ENCODE measurements at places on chromosomes 12 and 14.

GRCh38 chr12:108166505-108166904 is 37.4 kb downstream of the WSCD2 start:
- no peak for DNase-seq

DNA sequence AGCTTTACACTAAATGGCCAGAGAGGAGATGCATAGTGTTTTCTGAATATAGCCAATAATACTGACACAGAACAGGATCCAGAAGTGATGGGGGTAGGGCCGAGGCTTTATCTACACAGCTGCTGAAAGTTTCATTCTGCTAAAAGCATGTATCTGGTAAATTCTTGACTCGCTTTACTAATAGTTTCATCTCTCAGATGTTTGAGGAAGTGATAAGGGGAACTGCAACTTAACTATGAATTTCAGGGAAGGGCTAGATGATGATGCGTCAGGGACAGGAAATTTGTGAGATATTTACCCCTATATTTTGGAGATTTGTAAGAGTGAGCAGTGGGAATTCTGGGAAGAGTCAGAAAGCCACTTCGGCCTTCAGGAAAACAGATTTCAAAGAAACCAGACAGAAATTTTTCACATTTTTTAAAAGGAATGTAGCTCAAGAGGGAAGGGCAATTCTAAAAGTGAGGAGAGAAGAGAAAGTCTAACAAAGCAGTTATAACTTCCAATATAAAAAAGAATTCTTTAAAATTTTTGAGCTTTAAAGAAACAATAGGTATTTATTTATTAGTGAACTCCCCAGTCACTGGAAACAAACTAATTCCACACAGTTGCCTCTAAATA is 243.1 kb downstream of the BCAT1 start:
- no peak for DNase-seq

GRCh38 chr14:99729991-99730875 is 46.1 kb downstream of the CYP46A1 start:
- peak; percentile 85 for DNase-seq

DNA sequence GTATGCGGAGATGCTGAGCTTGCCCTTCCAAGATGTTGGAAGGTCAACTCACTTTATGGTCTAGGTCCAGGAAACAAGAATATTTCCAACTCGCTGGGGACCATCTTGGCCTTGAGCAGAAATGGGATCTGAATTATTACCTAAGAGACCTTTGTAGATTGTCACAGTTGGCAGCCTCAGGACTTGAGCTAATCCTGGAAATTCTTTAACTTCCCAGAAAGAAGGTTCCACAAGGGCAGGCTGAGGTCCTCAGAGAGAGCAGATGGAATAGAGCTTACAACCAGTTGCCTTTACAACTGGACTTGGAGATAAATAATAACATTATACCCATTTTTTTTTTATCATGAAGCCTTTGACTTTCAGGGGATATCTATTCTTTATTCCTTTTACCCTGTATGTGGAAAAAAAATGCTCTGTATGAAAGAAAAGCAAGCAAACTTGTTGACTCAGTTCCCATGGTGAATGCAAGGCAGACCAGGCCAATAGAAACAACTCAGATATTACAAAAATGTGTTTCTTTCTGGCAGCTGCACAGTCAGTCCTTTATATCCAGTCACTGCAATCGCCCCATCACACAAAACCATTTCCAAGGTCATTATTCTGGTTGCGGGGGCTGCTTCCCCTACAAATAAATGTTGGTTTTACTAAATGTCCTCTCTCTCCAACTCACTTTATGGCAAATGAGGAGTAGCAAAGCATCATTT is 401.4 kb downstream of the ZFP36L1 start:
- no peak for DNase-seq

DNA sequence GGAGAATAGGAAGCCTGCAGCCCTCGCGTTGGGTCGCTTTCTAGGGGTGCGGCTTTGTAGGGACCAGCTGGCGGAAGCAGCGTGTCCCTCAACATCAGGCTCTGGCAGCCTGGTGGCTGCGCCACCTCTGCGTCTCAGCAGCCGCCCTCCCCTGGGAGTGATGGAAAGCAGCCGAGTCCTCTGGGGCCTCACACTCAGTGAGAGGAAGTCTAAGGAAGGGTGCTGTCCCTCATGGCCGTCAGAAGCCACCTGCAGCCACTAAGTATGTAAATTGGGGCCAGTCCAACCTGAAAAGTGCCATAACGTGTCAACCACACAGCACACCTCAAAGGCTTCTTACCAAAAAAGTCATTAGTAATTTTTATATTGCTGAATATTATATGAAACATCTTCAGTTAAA is 80.3 kb downstream of the WDR20 start:
- peak; percentile 26 for DNase-seq

DNA sequence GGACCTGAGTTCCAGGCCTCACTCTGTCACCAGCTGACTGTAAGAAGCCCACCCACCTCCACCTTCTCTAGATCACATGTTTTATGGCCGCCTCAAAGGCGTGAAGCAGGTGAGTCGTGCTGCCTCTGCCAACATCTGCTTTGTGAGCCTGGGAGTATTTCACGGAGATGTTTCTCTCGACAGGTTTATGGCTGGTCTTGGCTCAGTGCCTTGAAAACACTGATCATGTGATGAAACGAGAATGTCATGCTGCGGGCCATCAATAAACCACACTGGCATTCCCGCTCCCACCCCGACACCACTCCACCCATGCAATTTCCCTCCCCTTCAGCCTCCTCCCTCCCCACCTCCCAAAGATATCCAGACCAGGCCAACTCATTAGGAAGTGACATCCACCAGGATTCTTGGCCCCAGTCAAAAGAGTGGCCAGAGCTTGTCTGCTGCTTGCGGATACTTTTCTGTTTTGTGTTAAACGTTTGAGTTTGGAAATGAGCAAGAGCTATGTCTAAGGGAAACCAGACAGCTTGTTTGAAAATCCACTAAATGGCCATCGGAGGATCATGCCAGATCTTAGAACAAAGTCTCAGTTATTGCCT is 53.8 kb upstream of the NTF3 start:
- no peak for DNase-seq

- DNase-seq = peak; percentile 63
Observed at GRCh38 chr12:49750027-49750995, 9.0 kb downstream of the TMBIM6 start.

All from activated CD4-positive, alpha-beta T cell treated with anti-CD3 and anti-CD28 coated beads, Interleukin-2, amount 50 U/mL, for 48 hours (primary cell).